ENCODE measurements at places on chromosomes 3 and 15.

- no peak for DNase-seq
Observed at GRCh38 chr15:39642011-39642640, 61.2 kb downstream of the THBS1 start.

DNA sequence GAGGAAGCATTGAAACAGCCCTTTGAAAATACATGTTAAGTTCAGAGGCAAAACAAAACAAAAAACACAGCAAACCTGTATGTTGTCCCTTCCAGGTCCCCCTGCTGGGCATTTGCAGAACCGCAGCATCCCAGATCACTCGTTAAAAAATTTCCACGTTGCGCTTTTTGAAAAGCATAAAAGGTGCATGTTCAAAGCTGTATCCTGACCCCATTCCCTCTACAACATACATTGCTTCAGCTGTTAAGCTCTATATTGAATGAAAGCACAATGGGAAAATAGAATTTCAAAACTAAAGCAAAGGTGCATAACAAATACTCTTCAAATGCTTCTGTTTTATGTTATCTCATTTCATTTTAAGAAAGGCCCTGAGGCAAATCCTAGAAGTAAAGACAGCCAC lies 328.3 kb downstream of the THSD4 start:
- DNase-seq, result no peak

DNA sequence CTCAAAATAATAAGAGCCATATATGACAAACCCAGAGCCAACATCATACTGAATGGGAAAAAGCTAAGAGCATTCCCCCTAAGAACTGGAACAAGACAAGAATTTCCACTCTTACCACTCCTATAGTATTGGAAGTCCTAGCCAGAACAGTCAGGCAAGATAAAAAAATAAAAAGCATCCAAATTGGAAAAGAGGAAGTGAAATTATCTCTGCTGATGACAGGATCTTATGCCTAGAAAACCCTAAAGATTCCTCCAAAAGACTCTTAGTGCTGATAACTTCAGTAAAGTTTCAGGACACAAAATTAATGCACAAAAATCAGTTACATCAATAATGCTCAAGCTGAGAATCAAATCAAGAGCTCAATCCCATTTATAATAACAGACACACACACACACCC lies 45.9 kb upstream of the SLC2A2 start:
- no peak for DNase-seq

GRCh38 chr3:124599147-124599765 lies 131.0 kb upstream of the UMPS start:
- DNase-seq, result no peak

DNA sequence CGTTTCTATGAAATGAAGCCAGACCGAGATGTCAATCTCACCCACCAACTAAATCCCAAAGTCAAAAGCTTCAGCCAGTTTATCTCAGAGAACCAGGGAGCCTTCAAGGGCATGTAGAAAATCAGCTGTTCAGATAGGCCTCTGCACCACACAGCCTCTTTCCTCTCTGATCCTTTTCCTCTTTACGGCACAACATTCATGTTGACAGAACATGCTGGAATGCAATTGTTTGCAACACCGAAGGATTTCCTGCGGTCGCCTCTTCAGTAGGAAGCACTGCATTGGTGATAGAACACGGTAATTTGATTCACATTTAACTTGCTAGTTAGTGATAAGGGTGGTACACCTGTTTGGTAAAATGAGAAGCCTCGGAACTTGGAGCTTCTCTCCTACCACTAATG lies 41.9 kb upstream of the TRA2B start:
- no peak for DNase-seq

- DNase-seq, result no peak
Observed at GRCh38 chr15:45678459-45679178, 43.8 kb downstream of the SQOR start.

- no peak for DNase-seq
Observed at GRCh38 chr3:192332386-192333291, 394.7 kb downstream of the FGF12 start.

GRCh38 chr15:85584872-85585271 lies 204.5 kb downstream of the AKAP13 start:
- DNase-seq, result no peak

DNA sequence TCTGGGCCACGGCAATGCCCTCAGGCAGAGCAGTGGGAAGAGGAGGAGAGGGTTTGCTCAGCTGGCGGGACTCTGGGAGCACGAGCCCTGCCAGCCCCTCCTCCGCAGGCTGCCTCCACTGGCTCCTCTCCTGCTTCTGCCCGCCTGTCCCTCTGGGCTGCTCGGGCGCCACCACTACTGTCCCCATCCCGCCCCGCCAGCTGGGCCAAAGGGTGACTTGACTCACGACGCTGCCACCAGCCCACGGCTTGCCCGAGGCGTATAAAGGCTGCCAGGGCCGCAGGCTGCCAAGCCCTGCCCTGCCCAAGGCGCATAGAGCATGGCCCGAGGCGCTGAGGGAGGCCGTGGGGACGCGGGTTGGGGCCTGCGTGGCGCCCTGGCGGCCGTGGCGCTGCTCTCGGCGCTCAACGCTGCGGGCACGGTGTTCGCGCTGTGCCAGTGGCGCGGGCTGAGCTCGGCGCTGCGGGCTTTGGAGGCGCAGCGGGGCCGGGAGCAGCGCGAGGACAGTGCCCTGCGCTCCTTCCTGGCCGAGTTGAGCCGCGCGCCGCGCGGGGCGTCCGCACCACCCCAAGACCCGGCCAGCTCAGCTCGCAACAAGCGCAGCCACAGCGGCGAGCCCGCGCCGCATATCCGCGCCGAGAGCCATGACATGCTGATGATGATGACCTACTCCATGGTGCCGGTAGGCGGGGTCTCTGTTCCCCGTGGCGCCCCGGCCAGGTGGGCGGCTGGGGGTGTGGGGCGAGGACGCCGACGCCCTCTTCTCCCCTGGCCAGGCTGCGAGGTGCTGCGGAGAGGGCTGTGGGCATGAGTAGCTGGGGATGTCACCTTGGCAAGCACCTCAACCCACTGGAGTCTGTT lies at the start of gene GLDN:
Gene GLDN, plus strand, starts transcription at position 290 of the 861 bp plus-strand sequence. Its CDS starts 30 bp downstream, at position 320.
- no peak for DNase-seq

- no peak for DNase-seq
Observed at GRCh38 chr15:77901921-77902750, 175.4 kb downstream of the TBC1D2B start.

GRCh38 chr3:123632161-123632655 lies 47.4 kb upstream of the HACD2 start:
- no peak for DNase-seq

DNA sequence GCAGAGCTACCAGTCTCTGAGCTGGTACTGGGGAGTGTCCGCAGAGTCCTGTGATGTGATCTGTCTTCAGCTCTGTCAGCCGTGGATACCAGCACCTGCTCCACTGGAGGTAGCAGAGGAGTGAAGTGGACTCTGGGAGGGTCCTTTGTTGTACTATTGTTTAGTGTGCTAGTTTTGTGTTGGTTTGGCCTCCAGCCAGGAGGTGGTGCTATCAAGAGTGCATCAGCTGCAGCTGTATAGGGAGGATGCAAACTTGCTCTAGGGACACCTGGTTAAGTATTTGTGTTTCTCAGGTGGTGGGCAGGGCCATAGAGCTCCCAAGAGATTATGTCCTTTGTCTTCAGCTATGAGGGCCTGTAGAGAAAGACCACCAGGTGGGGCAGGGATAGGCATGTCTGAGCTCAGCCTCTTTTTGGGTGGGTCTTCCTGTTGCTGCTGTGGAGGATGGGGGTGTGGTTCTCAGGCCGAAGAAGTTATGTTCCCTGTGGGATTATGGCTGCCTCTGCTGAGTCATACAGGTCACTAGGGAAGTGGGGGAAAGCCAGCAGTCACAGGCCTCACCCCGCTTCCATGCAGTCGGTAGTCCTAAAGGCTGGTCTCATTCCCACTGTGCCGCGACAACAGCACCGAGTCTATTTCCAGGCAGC lies 443.2 kb upstream of the TBL1XR1 start:
- DNase-seq, result no peak

GRCh38 chr3:76554707-76555106 lies 485.2 kb upstream of the ROBO2 start:
- no peak for DNase-seq

DNA sequence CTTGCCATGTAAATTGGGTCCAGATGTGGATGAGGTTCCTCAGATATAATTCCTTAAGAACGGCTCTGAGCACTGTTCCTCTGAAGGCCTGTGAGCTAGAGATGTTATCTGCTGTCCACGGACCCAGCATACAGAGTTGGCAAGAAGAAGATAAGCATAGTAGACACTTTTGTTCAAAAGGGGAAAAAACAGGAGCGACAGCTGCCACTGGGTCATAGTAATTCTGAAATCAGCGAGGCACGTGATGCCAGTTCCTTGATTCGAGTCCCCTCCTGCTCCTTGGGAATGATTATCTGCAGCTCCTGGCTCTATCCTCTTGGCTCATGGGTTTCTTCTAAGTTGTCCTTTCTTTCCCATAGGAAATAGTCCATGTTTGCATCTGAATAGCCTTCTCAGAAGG lies 2.5 kb upstream of the RAB7A start:
- no peak for DNase-seq

DNA sequence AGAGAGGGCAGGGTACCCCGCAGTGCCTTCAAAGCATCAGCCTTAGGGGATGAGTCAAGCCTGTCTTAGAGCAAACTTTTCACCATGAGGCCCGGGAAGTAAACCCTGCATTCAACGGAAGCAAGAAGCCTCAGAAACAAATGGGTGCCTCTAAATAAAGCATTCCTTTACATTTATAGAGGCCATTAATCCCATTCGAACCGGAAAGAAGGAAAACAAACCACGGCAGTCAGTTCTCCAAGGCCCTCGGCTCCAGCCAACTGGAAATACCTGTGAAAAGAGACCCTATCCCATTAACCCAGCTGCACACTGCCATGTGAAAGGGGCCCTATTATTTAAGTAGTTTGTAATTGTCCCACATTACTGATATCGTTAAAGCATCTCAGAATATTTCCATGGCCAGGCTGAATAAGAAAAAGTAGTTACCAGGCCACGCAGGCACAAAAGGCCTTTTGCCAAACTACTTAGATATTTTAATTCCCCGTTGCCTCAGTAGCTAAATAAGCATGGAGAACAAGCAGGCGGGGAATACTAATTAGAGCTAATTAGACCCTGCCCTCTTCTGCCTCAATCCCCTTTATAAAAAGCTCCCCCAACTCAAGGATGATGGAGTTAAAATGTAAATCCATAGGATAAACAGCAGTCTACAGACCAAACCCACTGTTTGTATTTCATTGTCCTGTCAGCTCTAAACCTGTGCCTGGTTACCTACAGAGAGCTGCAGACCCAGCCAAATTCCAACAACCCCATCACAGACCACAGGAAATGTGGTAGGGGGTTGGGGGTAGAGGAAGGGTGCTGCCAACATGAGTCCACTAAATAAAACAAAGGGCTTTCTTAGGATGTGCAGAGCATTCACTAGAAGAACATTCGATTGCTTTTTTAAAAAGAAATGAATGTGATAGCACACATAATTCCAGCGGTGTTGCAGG lies 4.1 kb downstream of the ITGB5 start:
- no peak for DNase-seq

All from activated T-helper 1 cell treated with Interleukin-2 at 50 U/mL for 16 hours (primary cell).